ENCODE measurements at places on chromosomes 13 and 19. TPM values are rescaled to one million over a fixed set of nuclear protein-coding genes. Genes with fewer than 3 reads are reported as not detected.
A peak's percentile ranks its signal among the peaks of the same experiment; 100 is the strongest.

The NOTCH3 gene
- polyA plus RNA-seq, result 16.7 TPM

The RGS9BP gene
- 0.83 TPM for polyA plus RNA-seq

The NLRP7 gene
- not detected for polyA plus RNA-seq

The RDH8 gene
- polyA plus RNA-seq, result not detected

The ALOX5AP gene
- 15.1 TPM for polyA plus RNA-seq

The ZNF491 gene
- 1.2 TPM for polyA plus RNA-seq

The KCNC3 gene
- polyA plus RNA-seq, result 3.3 TPM

DNA sequence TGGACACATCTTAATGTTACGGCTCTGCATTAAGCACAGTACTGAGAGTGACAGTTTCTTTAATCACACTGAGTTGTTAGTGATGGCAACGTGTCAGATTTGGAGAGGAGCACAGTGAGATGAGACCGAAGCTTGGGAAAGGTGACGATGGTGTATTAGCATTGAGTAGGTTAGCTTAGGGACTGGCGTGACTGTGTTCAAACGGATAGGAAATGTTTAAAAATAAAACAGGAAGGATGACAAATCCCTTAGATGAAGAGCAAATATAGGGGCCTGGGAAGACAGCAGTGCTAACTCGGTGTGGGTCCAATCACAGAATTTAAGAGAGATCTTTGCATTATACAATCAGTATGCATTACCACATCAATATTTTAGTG lies 384.3 kb downstream of the HS6ST3 start:
- H3K4me3 ChIP-seq, result no peak overlapping the region
- H3K27me3 ChIP-seq, result no peaks in the 10 kb centered on the region
- H3K36me3 ChIP-seq, result no peaks in the 10 kb centered on the region
- no peak overlapping the region for H3K27ac ChIP-seq
- DNase-seq, result no peak

DNA sequence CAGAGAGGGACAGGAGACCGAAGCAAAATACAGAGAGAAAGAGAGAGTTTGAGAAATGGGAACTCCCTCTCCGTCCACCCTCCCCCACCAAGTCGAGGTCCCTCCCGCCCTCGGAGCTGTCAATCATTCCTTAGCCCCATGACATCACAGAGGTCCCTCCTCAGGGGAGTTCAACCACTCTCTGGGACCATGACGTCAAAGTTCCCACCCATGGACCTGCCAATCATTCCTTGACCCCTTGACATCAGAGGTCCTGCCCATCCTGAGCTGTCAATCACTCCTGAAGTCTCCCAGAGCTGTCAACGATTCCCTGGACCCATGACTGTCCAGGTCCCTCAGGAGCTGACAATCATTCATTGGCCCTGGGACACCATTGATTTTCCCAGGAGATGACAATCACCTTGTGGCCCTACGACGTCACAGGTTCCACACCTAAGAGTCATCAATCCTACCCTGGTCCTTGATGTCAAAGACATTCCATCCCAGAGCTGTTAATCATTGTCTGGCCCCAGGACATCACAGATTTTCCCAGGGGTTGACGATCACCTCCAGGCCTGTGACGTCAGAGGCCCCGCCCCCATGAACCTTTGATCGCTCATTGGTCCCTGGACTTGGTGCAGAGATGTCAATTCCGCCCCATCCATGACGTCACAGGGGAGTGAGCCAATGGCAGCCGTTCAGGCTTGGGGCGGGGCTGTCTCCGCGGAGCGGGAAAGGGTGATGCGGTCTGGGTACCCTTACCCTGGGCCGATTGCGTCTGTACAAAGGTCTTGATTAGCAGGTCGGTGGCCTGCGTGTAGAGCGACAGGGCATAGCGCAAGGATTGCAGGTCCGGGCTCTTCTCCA lies 61.7 kb downstream of the COLGALT1 start:
- H3K4me3 ChIP-seq, result no peak overlapping the region
- no peak overlapping the region for H3K27ac ChIP-seq
- DNase-seq, result no peak
- H3K4me1 ChIP-seq, result no peaks in the 10 kb centered on the region

DNA sequence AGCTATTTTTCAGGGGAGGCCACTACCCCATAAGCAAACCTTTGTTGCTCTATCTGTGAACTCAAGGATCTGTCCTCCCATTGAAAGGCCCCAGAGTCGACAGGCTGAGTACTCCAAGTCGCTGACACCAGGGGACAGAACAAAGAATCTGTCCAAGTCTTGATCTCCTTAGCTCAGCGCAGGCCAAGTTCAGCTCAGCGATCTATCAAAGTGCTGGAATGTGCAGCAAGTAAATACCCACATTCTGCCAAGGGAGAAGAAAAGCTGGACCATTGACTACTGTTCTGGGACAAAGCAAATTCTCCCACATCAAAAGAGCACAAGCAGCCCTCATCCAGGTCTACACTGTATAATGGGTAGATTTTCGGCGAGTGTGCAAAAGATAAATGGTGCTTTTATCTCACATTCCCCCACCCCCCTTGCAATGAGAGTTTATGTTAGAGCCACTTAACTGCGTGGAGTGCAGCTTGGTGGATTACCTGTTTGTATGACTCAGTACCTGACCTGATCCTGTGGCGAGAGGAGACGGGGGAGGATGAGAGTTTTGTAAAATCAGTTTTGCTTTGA lies 391.7 kb upstream of the SGCG start:
- no peak overlapping the region for H3K4me3 ChIP-seq
- H3K27me3 ChIP-seq, result no peaks in the 10 kb centered on the region
- no peak for DNase-seq
- no peaks in the 10 kb centered on the region for H3K4me1 ChIP-seq
- H3K36me3 ChIP-seq, result no peaks in the 10 kb centered on the region

DNA sequence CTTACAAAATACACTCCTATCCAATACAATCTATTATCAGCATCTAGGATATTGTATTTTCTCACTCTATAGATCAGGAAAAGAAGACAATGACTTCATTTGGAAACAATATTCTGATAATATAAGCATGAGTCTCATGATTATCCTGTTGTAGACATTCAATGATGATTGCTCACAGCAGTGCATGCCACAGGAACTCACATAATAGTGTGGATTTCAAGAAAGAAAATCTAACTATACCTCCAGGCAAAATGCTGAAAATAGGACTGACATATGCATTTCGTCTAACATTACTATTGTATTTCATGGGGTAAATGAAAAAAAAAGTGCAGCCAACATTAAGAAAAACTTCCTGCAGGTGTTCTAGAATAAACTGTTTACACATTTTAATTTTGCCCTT lies 122.6 kb downstream of the POSTN start:
- no peak overlapping the region for H3K27ac ChIP-seq
- H3K4me1 ChIP-seq, result no peaks in the 10 kb centered on the region
- H3K36me3 ChIP-seq, result no peaks in the 10 kb centered on the region

DNA sequence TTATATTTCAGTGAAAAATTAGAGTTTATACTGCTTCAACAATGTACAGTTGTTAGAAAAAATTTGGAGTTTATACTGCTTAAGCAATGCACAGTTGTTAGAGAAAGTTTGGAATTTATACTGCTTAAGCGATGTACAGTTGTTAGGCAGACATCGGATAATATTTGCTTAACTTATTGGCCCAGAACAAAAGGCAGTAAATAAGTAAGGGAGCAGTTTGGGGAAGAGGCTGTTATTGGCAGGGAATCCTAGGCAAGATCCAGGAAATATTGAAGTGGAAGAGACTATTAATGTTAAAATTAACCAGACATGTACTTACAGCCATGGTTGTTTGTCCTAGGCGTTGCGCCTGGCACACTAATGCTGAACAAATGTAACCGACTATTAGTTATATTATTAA lies 166.9 kb downstream of the GPC5 start:
- DNase-seq, result no peak
- no peaks in the 10 kb centered on the region for H3K36me3 ChIP-seq
- no peak overlapping the region for H3K4me3 ChIP-seq
- no peaks in the 10 kb centered on the region for H3K27me3 ChIP-seq

GRCh38 chr19:40702337-40703012 lies 12.0 kb upstream of the NUMBL start:
- H3K27me3 ChIP-seq, result no peaks in the 10 kb centered on the region
- H3K36me3 ChIP-seq, result peaks cover 60% of the 10 kb centered on the region
- DNase-seq, result peak; percentile 59

DNA sequence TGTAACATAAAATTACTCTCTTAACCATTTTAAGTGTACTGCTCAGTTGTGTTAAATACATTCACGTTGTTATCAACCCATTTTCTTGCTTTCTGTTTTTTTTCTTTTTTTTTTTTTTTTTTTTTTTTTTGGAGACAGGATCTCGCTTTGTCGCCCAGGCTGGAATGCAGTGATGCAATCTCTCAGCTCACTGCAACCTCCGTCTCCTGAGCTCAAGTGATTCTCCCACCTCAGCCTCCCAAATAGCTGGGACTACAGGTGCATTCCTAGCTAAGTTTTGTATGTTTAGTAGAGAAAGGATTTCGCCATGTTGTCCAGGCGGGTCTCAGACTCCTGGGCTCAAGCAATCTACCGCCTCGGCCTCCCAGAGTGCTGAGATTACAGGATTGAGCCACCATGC lies 42.5 kb upstream of the C13orf42 start:
- H3K36me3 ChIP-seq, result no peaks in the 10 kb centered on the region
- DNase-seq, result no peak
- no peak overlapping the region for H3K4me3 ChIP-seq
- no peak overlapping the region for H3K27ac ChIP-seq

GRCh38 chr13:60146471-60146870 lies 17.3 kb downstream of the DIAPH3 start:
- DNase-seq, result no peak
- no peaks in the 10 kb centered on the region for H3K4me1 ChIP-seq
- no peak overlapping the region for H3K4me3 ChIP-seq
- H3K36me3 ChIP-seq, result no peaks in the 10 kb centered on the region

GRCh38 chr13:106118050-106118449 lies 417.4 kb downstream of the EFNB2 start:
- H3K4me3 ChIP-seq, result no peak overlapping the region
- H3K36me3 ChIP-seq, result no peaks in the 10 kb centered on the region
- no peak for DNase-seq
- H3K4me1 ChIP-seq, result no peaks in the 10 kb centered on the region
- H3K27me3 ChIP-seq, result no peaks in the 10 kb centered on the region

GRCh38 chr19:15508035-15508710 lies at the start of gene CYP4F22:
Gene CYP4F22 (plus strand): TSS chr19:15508525. CDS start chr19:15525337, 16,812 bp downstream.
- DNase-seq, result no peak
- H3K4me3 ChIP-seq, result no peak within 1 kb of the TSS
- no peak within 1 kb of the TSS for H3K27ac ChIP-seq

- DNase-seq, result no peak
- H3K27ac ChIP-seq, result no peak overlapping the region
- no peak overlapping the region for H3K4me3 ChIP-seq
- no peaks in the 10 kb centered on the region for H3K36me3 ChIP-seq
- no peaks in the 10 kb centered on the region for H3K27me3 ChIP-seq
Measured at GRCh38 chr13:53569453-53569852, 540.8 kb downstream of the OLFM4 start.

- no peaks in the 10 kb centered on the region for H3K27me3 ChIP-seq
- no peak overlapping the region for H3K4me3 ChIP-seq
- peaks cover 23% of the 10 kb centered on the region for H3K4me1 ChIP-seq
- peak overlapping the region; percentile 78 for H3K27ac ChIP-seq
Measured at GRCh38 chr13:40271931-40272775, 394.3 kb downstream of the FOXO1 start.

DNA sequence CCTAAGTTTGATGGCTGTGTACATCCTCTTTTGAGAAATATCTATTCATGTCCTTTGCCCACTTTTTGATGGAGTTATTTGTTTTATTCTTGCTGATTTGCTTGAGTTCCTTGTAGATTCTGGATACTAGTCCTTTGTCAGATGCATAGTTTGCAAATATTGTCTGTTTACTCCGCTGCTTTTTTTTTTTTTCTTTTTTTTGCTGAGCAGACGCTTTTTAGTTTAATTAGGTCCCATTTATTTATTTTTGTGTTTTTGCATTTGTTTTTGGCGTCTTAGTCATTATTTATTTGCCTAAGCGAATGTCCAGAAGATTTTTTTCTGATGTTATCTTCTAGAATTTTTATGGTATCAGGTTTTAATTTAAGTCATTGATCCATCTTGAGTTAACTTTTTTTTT lies 114.9 kb downstream of the GPC6 start:
- no peak overlapping the region for H3K27ac ChIP-seq
- H3K4me3 ChIP-seq, result no peak overlapping the region
- no peaks in the 10 kb centered on the region for H3K27me3 ChIP-seq
- no peak for DNase-seq
- H3K36me3 ChIP-seq, result no peaks in the 10 kb centered on the region
- no peaks in the 10 kb centered on the region for H3K4me1 ChIP-seq

GRCh38 chr19:14383661-14384555 lies 2.7 kb downstream of the ADGRE5 start:
- H3K4me1 ChIP-seq, result peaks cover 47% of the 10 kb centered on the region
- no peak for DNase-seq
- no peaks in the 10 kb centered on the region for H3K27me3 ChIP-seq

DNA sequence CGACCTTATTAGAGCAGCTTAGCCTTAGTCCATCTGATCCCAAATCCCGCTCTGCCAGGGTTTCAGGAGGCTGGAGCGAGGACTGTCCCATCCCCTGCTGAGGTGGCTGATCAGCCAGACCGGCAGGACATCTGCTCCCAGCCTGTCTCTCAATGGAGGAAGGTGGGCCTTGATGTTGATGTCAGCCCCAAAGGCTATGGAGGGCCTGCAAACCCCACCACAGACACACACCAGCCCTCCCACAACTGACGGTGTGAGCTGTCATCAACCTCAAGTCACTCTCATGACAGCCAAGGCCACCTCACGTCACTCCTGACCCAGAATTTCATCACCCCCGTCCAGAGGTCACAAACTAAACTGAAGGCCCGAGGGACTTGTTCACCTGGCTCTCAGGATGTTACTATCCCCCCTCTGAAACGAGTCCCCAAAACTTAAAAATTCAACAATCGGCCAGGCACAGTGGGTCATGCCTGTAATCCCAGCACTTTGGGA lies 25.5 kb downstream of the RHPN2 start:
- no peaks in the 10 kb centered on the region for H3K36me3 ChIP-seq
- no peaks in the 10 kb centered on the region for H3K27me3 ChIP-seq
- no peak overlapping the region for H3K4me3 ChIP-seq
- no peak overlapping the region for H3K27ac ChIP-seq

DNA sequence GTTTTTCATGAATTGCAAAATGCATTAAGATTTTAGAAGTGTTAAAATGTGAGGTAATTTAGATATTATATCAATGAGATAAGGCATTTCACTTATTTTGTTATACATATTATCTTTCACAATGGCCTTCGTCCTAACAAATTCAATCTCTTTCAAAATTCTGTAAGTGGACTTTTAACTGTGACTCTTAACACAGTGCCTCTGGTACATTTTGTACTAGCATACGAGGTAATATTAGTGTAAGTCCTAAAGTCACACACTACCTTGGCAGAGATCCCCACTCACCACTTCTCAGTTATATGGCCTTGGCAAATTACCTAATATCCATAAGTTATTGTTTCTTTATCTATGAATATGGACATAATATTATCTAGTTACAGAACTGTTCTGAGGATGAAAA lies 101.3 kb upstream of the SLITRK6 start:
- no peak for DNase-seq
- H3K4me3 ChIP-seq, result no peak overlapping the region
- H3K4me1 ChIP-seq, result no peaks in the 10 kb centered on the region
- no peak overlapping the region for H3K27ac ChIP-seq

GRCh38 chr13:31528758-31529157 lies 210.6 kb upstream of the RXFP2 start:
- H3K27me3 ChIP-seq, result no peaks in the 10 kb centered on the region
- H3K4me1 ChIP-seq, result no peaks in the 10 kb centered on the region
- H3K36me3 ChIP-seq, result no peaks in the 10 kb centered on the region
- no peak for DNase-seq

Data from heart left ventricle (tissue), 16 donors.